ENCODE measurements at places on chromosomes 2 and 18.
A peak's percentile ranks its signal among the peaks of the same experiment; 100 is the strongest.

DNA sequence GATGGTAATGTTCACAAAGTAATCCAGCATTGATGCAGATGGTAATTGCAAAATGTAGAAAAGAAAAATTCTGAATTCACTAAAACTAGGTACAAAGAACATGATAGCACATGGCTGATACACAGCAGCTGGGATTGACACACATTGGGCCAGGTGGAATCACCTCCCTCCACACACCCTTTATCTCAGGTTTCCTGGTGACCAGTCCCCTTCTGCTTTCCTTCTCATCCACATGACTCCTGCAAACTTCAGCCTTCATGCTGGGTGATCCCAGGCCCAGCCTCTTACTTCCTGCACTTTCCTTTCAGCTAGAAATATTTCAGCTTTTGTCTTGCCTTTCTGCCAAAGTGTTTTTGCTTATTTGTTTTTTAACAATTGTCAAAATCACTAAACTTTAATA, 246.9 kb downstream of the LNPK start:
- DNase-seq, result no peak

- DNase-seq, result no peak
These were observed 49.5 kb downstream of the KCNE4 start for GRCh38 chr2:223101340-223102039.

DNA sequence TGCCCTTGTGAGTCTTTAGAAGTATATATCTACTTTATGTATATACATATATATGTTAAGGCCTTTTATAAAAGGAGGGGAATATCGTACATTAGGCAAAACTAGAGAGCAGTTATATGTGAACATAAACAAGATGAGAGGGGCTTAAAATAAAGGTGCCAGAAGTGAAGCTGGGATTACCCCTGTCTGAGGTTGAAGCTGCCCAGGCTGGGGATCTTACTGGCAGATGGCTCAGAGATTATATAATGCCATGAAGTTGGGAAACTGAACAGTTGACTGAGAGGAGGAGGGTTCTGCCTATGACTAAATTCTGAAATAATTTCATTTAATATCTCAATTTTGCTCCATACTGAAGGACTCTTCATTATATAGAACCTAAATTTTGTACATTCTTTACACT, 6.0 kb downstream of the PNO1 start:
- DNase-seq, result no peak

DNA sequence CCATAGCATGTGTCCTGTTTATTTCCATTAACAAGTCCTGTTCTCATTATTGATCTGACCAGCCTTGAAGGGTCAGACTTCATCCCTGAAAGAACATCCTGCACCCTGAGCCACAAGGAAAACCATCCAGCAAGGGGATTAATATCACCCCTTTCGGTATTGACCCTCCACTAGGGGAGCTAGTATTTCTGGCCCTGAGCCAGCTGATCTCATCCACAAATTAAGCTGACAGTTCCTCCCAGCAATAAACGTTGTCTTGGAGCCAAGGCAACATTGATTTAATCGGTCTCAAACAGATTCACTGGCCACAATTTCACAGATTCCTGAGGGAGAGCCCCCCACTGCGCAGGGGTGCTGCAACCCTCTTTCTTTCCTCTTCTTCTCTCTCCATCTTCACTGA, 353.1 kb upstream of the FANCL start:
- no peak for DNase-seq

DNA sequence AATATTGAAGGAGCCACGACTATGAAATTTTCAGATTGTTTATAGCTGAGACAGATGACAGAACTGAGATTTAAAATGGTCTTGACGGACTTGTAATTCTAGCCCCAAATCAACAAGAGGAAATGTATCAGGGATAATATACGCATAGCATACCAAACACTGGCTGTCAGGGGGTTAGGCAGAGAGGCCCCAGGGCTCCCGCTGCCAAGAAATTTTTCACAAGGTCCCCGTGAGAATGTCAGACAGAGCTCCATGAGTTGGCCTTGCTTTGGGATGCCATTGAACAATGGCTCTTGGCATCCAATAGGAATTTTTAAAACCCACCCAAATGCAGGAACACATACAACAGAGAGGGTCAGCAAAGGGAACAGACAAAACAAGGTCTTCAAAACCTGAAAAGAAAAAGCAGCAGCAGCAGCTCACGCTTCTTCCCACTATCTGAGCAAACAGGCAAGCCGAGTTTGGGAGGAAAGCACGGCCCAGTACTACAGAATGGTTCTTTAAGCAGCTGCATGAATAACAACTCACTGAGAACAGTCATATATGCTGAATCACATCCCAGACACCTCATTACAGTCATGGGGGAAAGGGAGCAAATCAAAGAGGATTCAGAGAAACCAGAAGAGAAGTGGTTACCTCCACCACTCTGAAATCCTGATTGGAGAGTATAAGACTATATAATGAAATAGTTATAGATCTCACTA, 445.6 kb downstream of the RND3 start:
- no peak for DNase-seq

GRCh38 chr2:104733226-104733943, 120.5 kb upstream of the POU3F3 start:
- DNase-seq, result no peak

GRCh38 chr2:143162123-143162837, 33.1 kb downstream of the ARHGAP15 start:
- no peak for DNase-seq

DNA sequence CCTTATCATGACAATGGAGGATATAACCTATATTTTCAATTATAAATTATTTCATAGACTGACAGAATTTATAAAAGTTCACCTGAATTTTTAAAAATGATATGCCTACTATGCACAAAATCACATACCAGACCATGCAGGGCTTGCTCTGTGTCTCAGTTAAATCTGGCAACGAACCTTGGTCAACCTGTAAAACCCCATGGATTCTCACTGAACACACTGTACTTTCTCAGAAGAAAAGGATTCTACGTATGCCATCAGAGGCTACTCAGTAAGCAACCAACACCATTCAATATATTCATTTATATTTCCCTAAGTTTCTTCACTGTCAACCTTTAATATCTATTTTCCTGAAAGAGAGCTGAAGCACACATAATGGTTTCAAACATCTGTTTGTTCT, 52.4 kb downstream of the NRXN1 start:
- no peak for DNase-seq

GRCh38 chr2:207055257-207055656, 110.5 kb downstream of the KLF7 start:
- DNase-seq, result no peak

DNA sequence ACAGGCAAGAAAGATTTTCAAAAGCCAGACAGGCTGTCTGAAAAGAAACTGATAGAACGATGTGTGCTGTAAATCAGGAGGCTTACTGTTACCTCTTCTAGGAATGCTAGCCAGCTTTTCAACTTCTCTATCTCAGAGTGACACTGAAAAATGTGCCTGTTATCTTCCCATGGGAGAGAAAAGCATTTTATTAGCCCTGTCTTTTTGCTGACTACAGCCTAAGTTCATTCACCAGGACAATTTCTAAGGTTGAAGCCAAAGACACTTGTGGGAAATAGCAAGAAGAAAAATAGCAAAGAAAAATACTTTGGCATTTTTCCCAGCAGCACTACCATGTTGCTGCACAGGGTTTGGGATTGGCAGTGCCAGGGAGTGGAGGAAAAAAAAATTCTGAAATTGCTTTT, 34.0 kb downstream of the ABCB11 start:
- DNase-seq, result no peak

DNA sequence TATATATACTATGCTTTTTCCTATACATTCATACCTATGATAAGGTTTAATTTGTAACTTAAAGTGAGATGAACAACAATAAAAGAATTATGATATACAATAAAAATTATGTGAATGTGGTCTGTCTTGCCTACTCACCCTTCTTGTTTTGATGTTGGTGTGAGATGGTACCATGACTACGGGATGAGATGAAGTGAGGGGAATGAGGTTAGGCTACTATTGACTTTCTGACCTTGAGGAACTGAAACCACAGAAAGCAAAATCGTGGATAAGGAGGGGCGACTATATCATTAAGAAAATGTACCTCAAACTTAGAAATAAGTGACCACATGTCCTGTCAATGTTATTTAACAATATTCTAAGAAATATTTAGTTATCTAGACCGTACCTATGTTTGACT, 103.9 kb upstream of the PPP1CB start:
- DNase-seq, result no peak

DNA sequence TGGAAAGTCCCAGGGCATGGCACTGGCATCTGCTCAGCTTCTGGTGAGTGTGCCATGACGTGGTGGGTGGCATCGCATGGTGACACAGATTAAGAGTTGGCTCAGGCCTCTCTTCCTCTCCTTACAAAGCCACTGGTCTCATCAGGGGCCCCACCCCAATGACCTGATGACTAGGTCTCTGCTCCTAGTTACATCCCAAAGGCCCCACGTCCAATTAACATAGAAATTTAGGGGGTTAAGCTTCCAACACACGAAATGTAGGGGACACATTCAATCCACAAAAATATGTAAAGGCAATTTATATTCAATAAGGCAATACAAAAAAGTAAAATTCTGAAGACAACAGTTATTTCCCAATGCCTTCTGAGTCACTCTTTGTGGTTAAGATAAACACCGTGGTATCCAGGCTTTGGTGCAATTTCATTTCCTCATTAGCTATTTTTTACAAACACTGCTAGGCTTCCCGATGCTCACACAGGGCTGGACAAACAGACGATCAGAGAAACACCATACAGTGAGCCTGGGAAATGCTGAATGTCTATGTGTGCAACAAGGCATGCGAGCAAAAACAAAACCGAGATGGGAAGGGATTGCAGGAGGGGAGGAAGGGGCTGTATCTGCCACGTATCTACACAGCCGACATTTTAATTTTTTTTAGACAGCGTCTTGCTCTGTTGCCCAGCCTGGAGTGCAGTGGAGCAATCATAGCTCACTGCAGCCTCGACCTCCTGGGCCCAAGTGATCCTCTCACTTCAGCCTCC, 67.2 kb downstream of the MBP start:
- no peak for DNase-seq

- DNase-seq, result no peak
These were observed 22.7 kb downstream of the ANKRD29 start for GRCh38 chr18:23640052-23640451.

GRCh38 chr2:28649481-28650265, 102.0 kb upstream of the PPP1CB start:
- no peak for DNase-seq

GRCh38 chr2:196555161-196555560, 84.4 kb upstream of the CCDC150 start:
- no peak for DNase-seq

GRCh38 chr2:124027182-124027581, 2.1 kb downstream of the CNTNAP5 start:
- no peak for DNase-seq

- DNase-seq, result no peak
These were observed 41.9 kb downstream of the LPIN2 start for GRCh38 chr18:2970772-2971659.

DNA sequence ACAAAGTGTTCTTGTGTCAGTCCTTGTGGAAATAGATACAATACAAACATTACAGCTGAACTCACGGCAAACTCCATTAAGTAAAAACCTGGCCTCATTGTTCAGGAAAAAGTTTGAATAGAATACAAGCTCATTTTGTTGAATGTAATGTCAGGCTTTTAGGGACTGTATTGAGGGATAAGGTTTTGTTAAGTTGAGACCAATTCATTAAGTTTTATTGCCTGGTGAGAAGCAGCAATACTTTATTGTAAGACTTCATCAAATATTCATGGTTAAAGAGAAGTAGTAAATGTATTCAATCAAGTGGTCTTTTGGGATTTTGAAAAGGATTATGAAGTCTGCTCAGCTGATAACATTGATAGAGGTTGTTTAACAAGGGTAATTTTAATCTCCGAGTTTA, 35.4 kb upstream of the METAP1D start:
- no peak for DNase-seq

GRCh38 chr2:118185210-118186109, 97.2 kb downstream of the INSIG2 start:
- peak; percentile 21 for DNase-seq

- DNase-seq, result no peak
These were observed 105.6 kb downstream of the XRCC5 start for GRCh38 chr2:216214768-216215167.

DNA sequence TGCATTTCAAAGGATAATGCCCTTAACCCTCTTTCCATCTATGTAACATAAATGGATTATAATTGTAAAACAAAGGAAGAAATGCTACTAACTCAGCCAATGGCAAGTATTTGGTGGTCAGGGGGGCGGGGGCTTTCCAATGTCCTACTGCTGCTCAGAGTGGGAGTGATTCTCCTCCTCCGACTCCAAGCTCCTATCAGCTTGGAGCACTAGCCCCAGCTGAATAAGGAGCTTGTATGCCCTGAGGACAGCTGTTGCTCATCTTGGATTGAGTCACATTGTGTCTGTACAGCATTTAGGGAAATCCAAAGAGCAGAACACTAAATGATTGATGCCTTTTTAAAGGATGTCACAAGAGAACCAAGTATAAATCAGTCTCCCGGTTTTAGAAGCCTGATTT, 105.6 kb upstream of the ZNF521 start:
- DNase-seq, result no peak

DNA sequence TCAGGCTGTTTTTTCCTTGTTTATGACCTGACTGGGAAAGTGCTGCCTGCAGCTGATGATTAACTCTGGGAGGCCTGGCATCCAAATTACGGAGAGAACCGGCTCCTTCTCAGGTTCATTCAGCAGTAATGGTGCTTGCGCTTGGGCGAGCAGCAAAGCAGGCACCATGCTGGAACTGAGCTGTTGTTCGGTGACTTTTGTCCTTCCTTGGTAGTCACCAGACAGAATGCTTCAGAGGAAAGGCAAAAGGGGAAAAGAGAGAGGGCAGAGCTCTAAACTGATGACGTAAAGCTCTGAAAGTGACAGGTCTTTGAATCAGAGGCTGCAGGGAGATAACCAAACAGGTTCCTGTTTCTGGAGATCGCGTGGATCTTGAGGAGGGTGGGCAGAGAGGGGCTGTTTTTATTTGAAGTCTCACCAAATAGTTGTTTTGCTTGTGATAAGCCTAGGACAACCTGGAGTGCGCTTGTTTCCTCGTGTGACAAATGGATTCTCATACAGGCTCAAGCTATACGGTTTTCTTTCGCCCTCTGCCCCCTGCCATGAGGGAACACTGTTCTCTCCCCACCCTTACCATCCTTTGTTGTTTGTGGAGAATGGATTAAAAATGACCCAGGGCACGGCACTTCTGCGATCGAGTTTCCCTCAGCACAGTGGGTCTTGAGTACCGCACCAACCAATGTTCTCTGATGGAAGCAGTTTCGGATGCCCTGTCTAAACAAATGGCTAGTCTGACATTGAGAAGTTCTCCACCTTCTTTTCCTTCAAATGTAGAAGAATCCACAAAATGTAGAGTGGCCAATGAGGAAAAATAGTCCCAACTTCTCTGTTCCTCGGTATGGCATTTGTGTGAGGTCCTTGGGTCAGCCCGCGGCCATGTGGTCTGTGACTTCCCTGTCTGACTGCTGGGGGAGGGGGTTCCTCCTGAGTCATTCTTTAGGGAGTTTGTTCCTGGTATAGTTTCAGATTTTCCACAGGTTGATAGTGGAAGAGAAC, 1.3 kb downstream of the RASGRP3 start:
- peak; percentile 19 for DNase-seq

DNA sequence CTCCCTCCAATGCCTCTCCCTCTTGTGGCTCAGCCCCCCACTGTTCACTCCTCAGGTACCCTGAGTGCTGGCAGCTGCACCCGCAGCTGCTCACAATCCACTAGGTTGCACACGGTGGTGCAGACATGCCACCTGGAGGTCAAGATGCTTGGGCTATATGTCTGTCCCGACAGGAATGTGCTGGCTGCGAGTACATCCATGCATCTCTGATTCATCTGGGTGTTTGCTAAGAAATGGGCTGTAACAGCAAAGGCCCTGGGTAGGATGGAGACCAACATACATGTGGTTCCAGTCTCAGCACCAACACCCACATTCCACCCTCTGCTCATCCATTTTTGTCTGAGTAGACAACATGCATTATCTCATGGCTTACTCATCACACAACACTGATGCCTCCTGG, 31.3 kb downstream of the ANKMY1 start:
- no peak for DNase-seq

All from activated CD4-positive, alpha-beta T cell treated with anti-CD3 and anti-CD28 coated beads, Interleukin-2, amount 50 U/mL, for 24 hours (primary cell).